NCI-H774 (cell line): ENCODE measurements at places on chromosomes 1 and 21.

DNA sequence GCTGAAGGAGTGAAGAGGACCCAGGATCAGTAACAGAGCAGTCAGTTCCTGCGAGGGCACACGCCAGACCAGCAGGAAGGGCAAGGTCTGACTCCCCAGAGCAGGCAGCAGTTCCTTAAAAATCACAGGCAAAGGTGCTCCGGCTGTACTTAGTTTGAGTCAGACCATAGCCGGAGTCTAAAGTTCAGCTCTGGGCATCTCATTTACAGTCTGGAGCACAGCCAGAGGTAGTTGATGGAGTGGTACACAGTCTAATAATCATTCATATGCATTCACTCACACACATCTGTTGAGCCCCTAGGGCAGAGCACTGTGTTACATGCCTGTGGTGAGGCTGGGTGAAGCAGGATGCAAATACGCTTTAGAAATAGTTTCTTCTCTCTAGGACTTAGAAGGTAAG is 7.3 kb upstream of the AMIGO1 start:
- no peak for DNase-seq

- DNase-seq: no peak
Measured at GRCh38 chr21:42258150-42258884, 39.4 kb downstream of the ABCG1 start.

DNA sequence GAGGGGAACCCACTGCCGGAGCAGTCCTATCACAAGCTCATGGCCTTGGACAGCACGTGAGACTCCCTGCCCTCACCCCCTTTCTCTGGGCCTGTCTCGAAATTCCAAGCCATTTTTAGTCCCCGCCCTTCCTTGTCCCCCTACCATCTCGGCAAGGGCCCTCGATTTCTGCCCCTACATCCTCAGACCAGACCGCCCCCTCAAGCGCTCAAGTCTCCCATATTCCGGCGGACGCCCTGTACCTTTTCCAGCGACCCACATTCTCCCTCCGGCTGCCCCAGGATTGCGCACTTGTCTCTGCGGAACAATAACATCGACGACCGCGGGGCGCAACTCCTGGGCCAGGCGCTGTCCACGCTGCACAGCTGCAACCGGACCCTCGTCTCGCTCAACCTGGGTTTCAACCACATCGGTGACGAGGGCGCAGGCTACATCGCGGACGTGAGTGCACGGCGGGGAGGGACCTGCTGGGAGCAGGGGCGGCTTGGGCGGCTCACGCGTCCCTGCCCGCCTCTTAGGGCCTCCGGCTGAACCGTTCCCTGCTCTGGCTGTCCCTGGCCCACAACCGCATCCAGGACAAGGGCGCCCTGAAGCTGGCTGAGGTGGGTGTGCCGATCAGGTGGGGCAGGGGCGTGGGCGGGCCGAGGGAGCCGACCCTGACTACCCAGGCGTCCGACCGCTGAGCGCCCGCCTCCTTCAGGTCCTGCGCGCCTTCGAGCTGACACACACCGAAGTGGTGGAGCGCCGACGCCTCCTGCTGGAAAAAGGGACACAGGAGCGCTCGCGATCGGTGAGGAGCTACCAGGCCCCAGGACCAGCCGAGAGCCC is 7.0 kb downstream of the LRRC71 start:
- peak; percentile 64 for DNase-seq

DNA sequence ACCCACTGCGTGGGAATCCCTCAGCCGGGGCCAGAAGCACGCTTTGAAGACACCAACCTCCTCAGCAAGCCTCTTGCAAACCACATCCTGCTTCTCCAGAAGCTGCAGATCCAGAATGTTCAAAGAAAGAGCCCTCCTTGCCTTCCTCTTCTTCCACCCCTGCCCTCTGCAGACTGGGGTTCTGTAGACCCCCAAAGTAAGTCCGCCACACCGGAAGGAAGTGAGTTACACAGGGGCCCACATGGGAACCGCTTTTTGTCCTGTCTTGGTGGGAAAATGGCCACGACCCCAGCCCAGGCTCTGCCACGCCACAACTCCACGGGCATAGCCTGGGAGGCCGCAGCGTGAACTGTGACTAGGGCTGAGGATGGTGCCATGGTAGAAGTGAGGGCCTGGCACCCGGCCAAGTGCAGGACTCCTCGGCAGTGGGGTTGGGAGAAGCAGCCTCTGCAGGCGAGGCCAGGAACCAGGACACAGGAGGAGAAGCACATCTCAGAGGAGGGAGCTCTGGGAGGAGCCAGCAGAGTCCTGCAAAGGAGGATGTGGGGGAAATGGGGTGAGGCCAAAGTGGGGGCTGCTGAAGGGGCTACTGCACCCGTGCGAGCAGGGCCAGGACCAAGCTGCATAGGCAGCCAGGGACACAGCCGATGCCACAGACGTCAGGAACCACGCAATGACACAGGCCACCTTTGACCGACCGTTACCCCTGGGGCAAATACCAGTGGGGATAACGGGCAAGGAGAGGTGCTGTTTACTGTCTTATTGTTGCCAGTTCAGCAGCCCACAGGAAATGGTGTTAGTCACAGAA is 30.9 kb downstream of the PDE9A start:
- DNase-seq: no peak

GRCh38 chr1:29970747-29971325 is 734.5 kb downstream of the PTPRU start:
- DNase-seq: no peak

- DNase-seq: no peak
Measured at GRCh38 chr1:25672763-25673409, 56.3 kb downstream of the MAN1C1 start.

DNA sequence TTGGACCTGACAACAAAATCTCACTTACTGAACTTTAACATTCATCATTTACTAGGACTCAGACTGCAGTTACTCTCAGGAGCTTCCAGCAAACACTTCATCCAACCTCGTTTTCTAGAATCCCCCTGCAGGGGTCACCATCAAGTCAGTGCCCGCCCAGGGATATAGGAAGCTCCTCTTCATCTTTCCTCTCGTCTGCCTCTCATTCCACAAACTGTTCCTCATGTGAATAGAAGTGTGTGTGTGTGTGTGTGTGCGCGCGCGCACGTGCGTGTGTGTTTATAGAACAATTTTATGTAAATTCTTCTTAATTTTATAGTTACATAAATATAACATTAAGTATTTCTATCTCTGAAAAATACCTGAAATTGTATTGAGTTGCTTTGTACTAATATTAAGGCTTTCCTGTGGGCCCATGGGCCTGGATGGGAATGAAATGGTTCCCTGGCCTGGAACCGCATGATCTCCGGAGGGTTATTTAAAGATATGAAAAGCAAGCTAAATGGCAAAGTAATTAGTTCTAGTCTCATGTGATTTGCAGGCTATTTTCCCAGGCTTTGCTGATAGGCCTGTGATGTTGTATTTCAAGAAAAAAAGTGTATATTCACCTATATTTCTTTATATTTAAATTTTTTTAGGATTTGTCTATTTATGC is 21.7 kb upstream of the ABCD3 start:
- no peak for DNase-seq
